ENCODE measurements at places on chromosomes 7 and 10. TPM values are rescaled to one million over a fixed set of nuclear protein-coding genes. Genes with fewer than 3 reads are reported as not detected.

Gene SMIM30
- total RNA-seq: 106 TPM

Gene ZP3
- 0.60 TPM for total RNA-seq

Gene PLXDC2
- 1.1 TPM for total RNA-seq

Gene CEP41
- 16.1 TPM for total RNA-seq

Gene HSPA12A
- total RNA-seq: 0.05 TPM

Gene ELN
- 1.8 TPM for total RNA-seq

Gene CLDN3
- 1.2 TPM for total RNA-seq

Gene SPOCK2
- 1.2 TPM for total RNA-seq

Gene CPXM2
- 7.0 TPM for total RNA-seq

Gene OR2A7
- total RNA-seq: not detected

Gene AMPH
- 0.07 TPM for total RNA-seq

Gene GRIFIN
- total RNA-seq: not detected

Measured in mammary microvascular endothelial cell (primary cell).